ENCODE measurements at places on chromosomes 4 and X. TPM values are rescaled to one million over a fixed set of nuclear protein-coding genes. Genes with fewer than 3 reads are reported as not detected.

SMARCA1 gene
- total RNA-seq = 33.5 TPM

GPR82 gene
- total RNA-seq = 0.12 TPM

GUCY2F gene
- not detected for total RNA-seq

SLC10A6 gene
- total RNA-seq = not detected

WFS1 gene
- 16.2 TPM for total RNA-seq

MEPE gene
- not detected for total RNA-seq

HNRNPD gene
- total RNA-seq = 45.2 TPM

CC2D2A gene
- 3.4 TPM for total RNA-seq

NEUROG2 gene
- total RNA-seq = not detected

TLR1 gene
- total RNA-seq = 5.1 TPM

TLL1 gene
- 0.28 TPM for total RNA-seq

DCAF12L2 gene
- total RNA-seq = not detected

ASB9 gene
- 1.3 TPM for total RNA-seq

HOPX gene
- 0.80 TPM for total RNA-seq

KIAA0232 gene
- total RNA-seq = 23.8 TPM

FHDC1 gene
- total RNA-seq = 0.12 TPM

TMEM31 gene
- not detected for total RNA-seq

BLTP1 gene
- total RNA-seq = 42.1 TPM

GAGE1 gene
- not detected for total RNA-seq

GPR34 gene
- total RNA-seq = 3.2 TPM

ELK1 gene
- 18.8 TPM for total RNA-seq

ELF4 gene
- 1.6 TPM for total RNA-seq

BEX4 gene
- total RNA-seq = 6.1 TPM

KCTD8 gene
- total RNA-seq = not detected

PGAM4 gene
- not detected for total RNA-seq

ZFP42 gene
- not detected for total RNA-seq

MAGEA6 gene
- total RNA-seq = not detected

MAGEA11 gene
- total RNA-seq = not detected

PITX2 gene
- total RNA-seq = not detected

RAB41 gene
- not detected for total RNA-seq

CFP gene
- total RNA-seq = 18.2 TPM

NXF2 gene
- not detected for total RNA-seq

ZNF630 gene
- 0.35 TPM for total RNA-seq

FGFR3 gene
- total RNA-seq = 22.3 TPM

MAMLD1 gene
- 0.99 TPM for total RNA-seq

PRKG2 gene
- total RNA-seq = not detected

NUP62CL gene
- total RNA-seq = 0.13 TPM

ZNF827 gene
- total RNA-seq = 0.61 TPM

SH3RF1 gene
- total RNA-seq = 5.5 TPM

ADAM29 gene
- not detected for total RNA-seq

Measured in right lobe of liver (tissue), 6 donors.